Type B pancreatic cell (in vitro differentiated cells): ENCODE measurements at places on chromosomes 16 and 17. TPM values are rescaled to one million over a fixed set of nuclear protein-coding genes. Genes with fewer than 3 reads are reported as not detected.

CDH5 gene
- 0.40 and 0.46 TPM in 2 replicates for total RNA-seq

AATK gene
- 4.6 and 6.4 TPM in 2 replicates for total RNA-seq

TBC1D3 gene
- not detected in 2 replicates for total RNA-seq

CSH2 gene
- total RNA-seq: not detected in 2 replicates

KRT20 gene
- 13.0 and 41.9 TPM in 2 replicates for total RNA-seq

ZNF213 gene
- 11.6 and 13.3 TPM in 2 replicates for total RNA-seq

DNA sequence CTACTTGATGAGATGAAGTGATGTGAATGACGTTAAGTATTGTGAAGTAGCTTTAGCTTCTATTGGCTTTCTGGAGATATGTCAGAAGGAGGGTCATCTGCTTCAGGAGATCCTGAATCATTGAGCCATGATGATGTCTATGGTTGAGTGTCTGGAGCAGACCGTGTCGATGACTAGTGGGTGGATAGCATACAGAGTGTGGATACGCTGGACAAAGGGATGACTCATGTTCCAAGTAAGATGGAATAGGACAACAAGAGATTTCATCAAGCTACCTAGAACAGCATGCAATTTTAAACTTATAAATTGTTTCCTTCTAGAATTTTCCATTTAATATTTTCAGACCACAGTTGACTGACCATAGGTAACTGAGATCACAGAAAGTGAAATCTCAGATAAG lies 116.1 kb upstream of the RBBP6 start:
- no peak for DNase-seq

DNA sequence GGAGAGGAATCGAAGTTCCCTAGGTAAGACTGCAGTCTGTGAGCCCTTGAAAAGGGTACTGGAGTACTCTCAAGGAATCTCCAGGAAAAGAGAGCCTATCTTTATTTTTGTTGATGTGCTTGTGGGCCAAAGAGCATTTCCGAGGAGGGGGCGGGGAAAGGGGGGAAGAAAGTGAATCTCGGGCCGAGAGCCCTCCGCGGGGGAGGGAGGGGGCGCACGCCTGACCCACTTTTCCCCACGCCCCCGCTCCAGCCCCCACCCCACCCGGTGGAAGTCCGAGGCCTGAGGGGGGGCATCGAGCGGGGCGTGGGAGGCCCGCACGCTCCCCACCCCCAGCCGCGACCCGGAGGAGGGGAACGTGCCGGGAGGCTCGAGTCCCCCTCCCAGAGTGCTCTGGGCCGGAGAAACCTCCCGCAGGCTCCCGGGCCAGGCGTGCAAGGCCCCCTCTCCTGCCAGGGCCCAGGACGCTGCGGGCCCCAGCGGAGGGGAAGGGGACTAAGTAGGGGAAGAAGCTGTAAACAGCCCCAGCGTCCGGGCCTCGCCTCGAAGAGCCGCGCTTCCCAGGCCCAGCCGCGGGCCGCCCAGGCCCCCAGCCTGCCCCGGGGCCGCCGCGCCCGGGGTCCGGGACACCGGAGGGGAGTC lies 444 bp downstream of the HELZ start:
- no peak for DNase-seq

GRCh38 chr16:73542885-73543284 lies 495.0 kb upstream of the ZFHX3 start:
- no peak for DNase-seq

DNA sequence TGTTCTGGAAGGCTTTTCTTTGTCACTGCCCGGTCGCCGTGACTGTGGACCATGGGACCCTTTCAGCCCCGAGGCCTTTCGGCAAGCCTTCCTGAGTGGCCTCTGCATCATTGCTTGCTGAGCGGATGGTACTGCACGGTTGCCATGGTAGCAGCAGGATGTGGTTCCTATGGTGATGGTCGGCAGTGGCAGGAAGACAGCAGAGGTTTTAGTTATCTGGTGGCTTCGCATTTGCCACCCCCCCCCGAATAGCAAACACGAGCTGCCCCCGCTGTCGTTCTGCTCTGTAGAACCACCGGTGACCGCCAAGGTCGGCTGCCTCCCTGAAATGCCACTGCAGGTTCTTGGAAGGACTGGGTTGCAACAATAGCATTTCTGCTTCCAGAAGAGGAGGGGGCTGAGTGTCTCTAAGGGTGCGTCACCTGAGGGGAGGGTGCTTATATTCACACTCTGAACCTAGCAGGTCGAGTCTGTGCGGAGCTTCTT lies 76.6 kb downstream of the CMIP start:
- no peak for DNase-seq

GRCh38 chr17:13750816-13751793 lies 149.4 kb upstream of the HS3ST3A1 start:
- no peak for DNase-seq

DNA sequence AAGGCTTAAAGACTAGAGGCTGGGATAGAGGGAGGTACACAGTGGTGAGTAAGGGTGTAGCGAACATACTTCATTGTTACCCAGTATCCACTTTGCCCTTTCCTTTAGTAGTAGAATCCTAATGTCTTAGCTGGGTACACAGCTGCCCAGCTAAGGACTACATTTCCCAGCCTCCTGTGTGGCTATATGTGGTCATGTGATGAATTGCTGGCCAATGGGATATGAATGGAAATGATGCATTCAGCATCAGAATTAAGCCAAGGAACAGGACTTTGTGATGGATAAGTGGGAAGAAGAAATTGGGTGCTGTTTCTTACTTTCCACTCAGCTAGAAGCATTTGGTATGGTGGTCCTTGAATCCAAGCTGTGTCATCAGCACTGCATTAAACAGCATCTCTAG lies 55.9 kb downstream of the FOXL1 start:
- DNase-seq: no peak

- DNase-seq: no peak
Observed at GRCh38 chr16:1772362-1772907, at the start of gene EME2. EME2 (plus strand) TSS chr16:1772810; CDS start chr16:1773228, 418 bp downstream.

- no peak for DNase-seq
Observed at GRCh38 chr17:32529604-32530003, 42.8 kb downstream of the CDK5R1 start.

GRCh38 chr16:8712589-8713361 lies 38.4 kb downstream of the ABAT start:
- peak; percentile 74 for DNase-seq

DNA sequence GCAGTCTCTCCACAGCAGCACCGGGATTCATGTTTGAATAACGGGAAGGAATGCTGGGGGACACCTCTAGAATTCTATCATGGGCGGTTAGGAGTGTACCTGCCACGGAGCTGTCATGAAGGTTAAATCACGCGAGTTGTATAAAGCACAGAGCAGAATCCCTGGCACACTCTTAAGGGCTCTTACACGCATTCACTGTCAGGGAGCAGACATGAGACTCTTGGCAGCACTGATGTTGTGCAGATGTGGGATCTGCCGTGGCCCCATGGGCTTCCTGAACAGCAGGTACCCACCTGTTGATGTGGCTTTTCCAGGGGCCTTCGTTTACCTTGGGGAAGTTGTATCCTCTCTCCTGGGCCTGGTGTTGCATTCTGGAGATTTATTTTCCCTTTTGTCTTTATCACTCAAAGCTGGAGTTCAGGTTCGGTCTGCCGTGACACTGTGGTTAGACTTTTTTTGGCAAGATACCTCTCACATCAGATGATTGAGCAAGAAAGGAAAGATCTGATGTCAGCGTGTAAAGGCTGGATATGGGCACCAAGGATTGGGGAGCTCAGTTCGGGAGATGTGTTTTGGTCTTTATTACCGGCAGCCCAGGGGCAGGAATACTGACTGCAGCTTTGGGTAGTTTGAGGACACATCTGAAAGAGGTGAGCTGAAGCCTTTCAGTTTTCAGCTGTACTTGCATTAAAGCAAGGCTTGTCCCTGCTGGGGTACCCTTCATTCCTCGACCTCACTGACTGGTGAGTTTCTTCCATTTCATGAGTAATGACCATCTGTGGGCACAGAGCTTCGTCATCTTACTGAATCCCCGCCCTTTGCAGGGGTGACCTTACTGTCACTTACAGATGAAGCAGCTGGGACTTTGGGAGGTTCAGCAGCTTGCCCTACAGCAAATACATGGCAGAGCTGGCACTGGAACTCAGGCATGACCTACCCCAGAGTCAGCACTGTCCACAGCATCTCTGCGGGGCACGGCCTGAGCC lies 19.3 kb downstream of the KNOP1 start:
- no peak for DNase-seq

- DNase-seq: no peak
Observed at GRCh38 chr16:4495766-4496165, 19.6 kb downstream of the HMOX2 start.

GRCh38 chr17:3527896-3528295 lies 29.7 kb downstream of the TRPV3 start:
- no peak for DNase-seq

DNA sequence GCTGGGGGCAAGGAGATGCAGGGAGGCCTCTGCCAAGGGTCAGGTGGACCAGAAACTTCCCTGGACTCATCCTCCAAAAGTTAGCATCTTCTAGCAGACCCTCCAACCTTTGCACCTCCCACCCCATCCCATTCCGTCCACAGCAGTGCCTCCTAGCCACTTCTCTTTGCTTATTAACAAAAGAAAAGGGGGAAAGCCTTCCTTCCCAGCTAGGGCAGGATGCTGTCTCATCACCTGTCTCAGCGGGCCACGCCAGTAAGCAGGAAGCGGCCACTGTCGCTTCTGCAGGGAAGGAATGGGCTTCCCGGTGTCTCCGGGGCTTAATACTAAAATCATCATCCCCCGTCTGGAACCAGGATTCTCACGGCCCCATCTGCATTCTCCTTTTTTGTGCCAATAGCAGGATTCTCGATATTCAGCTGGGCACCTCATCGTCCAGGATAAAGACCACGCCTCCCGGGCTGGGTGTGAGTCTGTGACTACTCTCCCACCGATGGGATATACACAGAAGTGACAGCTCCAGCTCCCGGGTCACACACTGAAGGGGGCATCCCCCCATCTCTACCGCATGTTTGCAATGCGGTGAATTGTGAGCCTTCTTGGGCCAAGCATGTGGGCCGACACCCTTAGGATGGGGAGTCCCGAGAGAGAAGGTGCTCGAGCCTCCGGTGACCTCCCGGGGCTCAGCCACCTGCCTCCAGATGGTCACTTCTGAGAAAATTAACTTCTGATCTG lies 15.5 kb upstream of the RBFOX3 start:
- DNase-seq: peak; percentile 62

- no peak for DNase-seq
Observed at GRCh38 chr16:78663690-78664089, 564.2 kb downstream of the WWOX start.

DNA sequence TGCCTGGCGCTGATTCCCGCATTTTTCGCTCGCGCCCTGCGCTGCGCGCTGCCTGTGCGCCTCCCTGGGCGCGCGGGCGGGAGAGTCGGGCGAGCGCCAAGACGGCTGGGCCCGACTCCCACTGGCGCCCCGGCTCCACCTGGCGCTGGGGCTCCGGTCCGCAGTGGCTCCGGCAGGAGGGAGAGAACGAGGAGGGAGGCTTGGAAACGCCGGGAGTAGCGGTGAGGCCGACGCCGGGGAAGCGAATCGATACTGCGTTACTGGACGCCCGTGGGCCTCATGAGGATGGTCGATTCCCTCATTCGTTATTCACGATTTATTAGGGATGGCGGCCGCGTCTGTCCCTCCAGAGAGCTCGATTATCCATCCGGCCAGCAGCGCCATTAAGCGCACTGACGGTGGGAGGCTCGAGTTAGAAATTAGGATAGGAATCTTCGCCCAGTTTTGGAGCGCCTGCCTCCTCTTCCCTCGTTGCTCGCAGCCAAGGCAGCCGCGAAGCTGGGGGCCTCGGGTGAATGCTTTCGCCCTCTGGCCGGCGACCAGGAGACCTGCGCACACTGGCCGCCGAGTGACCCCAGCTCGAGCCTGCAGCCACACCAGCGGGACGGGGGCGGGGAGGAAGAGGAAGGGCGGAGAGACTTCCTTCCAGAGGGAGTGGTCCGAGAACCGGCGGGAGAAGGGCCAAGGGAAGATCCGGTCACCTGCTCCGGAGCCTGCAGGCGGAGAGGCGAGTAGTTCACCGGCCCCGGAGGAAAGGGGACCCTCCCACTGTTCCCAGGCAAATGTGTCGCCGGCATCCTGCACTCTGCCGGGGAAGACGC lies 1.3 kb upstream of the PCGF2 start:
- DNase-seq: no peak

GRCh38 chr17:11928436-11928835 lies 68.8 kb downstream of the ZNF18 start:
- no peak for DNase-seq

GRCh38 chr16:86391486-86391885 lies 118.8 kb upstream of the FOXF1 start:
- no peak for DNase-seq

DNA sequence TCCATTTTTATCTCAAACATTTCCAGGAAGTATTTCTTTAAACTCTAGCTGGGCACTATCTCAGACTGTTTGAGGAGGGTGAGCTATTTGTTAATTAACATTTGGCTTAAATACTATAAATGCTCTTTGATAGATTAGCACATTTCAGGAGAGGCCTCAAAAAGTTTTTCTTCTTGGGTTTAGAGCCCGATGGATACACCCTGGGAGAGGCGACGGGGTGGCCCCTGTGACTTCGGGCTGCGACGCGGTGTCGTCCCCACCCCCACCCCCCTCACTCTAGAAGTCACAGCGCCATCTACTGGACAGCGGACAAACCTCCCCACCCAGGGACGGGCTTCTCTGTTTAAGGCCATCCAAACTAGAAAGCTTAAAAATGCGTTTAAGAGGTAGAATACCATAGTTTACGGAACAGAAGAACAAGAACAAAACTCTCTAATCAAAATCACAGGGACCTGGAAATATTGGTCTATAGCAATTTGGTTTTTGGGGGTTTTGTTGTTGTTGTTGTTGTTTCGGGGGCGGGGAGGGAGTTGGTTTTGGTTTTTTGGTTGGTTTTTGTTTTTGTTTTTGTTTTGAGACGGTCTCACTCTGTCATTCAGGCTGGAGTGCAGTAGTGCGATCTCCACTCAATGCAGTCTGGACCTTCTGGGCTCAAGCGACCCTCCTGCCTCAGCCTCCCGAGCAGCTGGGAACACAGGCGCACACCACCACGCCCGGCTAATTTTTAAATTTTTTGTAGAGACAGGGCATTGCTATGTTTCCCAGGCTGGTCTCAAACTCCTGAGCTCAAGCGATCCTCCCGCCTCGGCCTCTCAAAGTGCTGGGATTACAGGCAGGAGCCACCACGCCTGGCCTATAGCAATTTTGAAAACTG lies 254.4 kb downstream of the C16orf95 start:
- no peak for DNase-seq

- DNase-seq: no peak
Observed at GRCh38 chr17:34736611-34737010, 157.2 kb downstream of the TMEM132E start.

DNA sequence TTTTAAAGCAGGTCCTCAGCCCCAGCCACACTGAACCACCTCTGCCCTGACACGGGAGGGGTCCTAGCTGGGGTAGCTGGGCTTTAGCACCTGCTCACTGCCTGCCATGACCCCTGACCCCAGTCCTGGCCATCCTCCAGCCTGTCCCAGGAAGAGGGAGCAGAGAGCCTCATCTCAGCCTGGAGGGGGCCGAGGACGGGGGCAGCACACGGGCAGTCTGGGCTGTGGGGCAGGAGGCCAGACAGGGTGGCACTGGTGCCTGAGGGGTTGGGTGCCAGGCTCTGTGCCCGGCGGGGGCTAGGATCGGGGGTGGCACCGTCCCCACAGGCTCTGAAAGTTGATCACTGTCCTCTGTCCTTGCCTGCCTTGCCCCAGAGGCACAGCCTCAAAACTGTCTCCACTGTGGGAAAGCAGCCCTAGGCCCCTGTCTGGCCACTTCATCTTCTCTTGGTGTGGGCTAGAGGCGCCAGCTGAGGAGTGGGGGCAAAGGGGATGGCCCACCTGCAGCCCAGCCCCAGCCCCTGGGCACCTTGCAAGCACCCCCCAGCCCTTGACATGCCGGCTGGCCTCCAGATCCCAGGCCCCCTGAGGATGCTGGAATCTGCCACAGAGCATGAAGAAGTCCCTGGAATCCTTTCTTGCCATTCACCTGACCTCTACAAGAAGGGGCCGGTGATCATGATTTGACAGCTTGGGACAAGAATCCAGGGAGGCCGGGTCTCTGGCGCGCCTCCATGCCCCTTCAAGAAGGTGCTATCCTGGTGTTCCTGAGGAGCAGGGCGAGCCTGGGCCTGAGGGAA lies 15.7 kb downstream of the ENDOV start:
- no peak for DNase-seq
